ENCODE measurements at places on chromosomes 13 and 19.

- DNase-seq, result no peak
Measured at GRCh38 chr19:55068950-55069864, 6.3 kb upstream of the RDH13 start.

- no peak for DNase-seq
Measured at GRCh38 chr19:50710094-50710493, 9.5 kb downstream of the SHANK1 start.

GRCh38 chr13:34750078-34750931 is 191.8 kb upstream of the NBEA start:
- DNase-seq, result no peak

GRCh38 chr19:2659856-2660432 is 42.5 kb downstream of the GNG7 start:
- DNase-seq, result no peak

GRCh38 chr13:98171900-98172589 is 5.0 kb downstream of the RNF113B start:
- no peak for DNase-seq

GRCh38 chr19:535017-535835 is 3.7 kb downstream of the CDC34 start:
- DNase-seq, result no peak

DNA sequence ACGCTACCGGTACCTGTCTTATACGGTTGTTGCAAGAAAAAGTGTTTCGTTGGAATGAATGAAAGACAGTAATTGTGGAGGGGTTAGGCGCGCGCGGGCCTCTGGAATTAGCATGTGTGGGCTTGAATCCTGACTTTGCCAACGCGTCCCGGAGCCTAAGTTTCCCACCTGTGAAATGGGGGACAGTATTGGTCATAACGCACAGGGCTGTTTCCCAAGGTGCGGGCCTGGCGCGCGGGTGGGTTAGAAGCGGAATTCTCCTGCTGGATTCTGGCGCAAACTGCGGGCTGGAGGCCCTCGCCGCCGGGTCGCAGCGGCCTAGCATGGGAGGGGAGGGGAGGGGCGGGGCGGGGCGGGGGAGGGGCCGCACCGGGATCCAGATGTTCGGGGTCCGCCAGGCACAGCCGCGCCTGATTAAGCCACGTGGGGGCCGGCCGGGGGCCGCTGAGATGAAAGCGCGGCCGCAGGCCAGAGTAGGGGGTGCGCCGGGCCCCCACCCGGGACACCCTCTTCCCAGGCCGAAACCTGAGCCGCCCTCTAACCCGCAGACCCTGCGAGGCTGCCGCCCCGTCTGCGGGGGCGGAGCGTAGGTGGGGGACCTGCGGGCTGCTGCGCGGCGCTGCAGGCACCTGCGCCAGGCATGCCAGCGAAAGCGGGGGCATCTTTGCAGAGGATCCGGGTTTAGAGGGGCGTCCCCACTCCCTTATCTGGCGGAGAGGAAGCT is 1.2 kb upstream of the TMEM59L start:
- DNase-seq, result no peak

- DNase-seq, result no peak
Measured at GRCh38 chr13:23433171-23434153, at the start of gene SACS. SACS (minus strand) TSS chr13:23433702; CDS start chr13:23411239, 22,463 bp downstream.

DNA sequence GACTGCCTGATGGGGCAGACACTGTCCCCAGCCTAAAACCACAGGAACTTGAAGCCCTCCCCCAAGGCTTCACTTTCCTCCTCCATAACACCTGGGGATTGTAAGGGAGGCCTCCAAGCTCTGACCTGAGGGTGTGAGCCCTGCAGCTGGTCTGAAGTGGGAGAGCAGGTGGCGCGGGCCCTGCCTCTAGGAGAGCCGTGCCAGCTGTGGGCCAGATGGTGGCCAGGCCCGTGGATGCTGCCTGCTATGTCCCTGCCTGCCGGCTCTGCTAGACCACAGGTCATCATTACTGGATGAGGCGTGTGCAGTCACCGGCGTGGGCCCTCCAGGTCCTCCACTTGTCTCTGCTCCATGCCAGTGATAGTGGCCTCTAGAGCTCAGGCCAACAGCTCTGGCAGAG is 3.5 kb upstream of the KLHL26 start:
- DNase-seq, result no peak

- DNase-seq, result peak; percentile 68
Measured at GRCh38 chr13:44719857-44720671, 143.9 kb upstream of the TSC22D1 start.

DNA sequence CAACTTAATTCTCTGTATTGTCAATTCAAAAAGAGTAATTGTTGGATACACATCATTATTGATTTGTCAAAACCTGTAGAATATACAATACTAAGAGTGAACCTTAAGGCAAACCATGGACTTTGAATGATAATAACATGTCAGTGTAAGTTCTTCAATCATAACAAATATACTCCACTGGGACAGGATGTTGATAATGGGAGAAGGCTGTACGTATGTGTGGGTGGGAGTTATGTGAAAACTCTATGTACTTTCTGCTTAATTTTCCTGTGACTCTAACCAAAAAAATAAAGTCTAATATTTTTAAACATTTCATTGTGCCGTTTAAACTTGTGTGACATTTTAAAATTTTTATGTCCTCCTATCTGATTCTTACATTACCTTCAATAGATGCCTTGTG is 526.7 kb downstream of the SUCLA2 start:
- DNase-seq, result no peak

- no peak for DNase-seq
Measured at GRCh38 chr19:46023311-46023779, 492 bp upstream of the PGLYRP1 start.

DNA sequence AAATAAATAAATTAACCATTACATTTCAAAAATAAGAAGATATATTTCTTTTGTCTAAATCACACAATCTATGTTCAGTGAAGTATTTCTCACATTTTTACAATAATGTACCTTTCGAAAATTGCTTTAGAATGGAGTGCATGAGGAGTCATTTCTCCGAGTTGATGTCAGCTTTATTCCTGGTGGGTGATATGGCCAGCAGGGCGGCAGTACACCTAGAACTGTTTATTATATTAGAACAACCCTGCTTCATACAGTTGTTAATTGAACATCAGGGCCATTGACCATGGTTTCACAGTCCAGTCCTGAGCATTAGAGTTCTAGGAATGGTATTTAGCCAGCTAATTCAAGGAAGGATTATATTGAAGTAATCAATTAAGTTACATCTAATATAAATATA is 696.3 kb upstream of the SLC10A2 start:
- DNase-seq, result no peak

DNA sequence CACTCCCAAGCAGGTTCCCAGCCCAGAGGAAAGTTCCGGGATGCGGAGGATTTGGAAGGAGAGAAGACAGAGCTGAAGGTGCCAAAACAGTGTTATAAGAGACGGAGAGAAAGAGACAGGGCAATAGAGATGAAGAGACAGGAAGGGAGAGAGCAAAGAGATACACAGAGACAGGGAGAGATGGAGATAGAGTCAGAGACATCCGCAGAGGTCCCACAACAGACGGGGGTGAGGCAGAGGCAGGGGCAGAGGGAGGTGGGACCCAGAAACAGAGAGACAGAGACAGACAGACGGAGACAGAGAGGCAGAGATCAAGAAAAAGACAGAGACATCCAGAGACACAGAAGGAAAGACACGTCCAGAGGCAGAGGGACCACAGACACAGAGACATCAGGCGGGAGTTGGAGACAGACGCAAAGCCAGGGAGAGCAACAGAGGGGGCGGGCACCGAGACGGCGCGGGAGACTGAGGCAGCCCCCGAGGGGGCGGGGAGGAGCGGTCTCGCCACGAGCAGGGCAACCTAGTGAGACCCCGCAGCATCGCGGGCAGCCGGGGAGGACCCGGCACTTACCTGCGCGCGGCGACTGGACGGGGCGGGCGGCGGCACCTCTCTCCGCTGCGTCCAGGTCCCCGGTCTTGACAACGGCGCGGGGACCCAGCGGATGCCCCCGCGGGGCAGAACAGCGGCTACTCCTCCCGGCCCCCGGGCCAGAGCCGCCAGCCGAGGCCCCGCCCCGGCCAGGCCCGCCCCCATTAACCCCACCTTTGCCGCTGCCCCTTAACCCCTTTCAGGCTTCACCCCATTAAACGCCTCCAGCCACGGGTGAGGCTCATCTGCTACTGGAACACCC is at the start of gene GPR4:
Gene GPR4, minus strand, starts transcription at position 689 of the 851 bp plus-strand sequence. CDS start 10,346 bp downstream, outside the sequence.
- DNase-seq, result no peak

DNA sequence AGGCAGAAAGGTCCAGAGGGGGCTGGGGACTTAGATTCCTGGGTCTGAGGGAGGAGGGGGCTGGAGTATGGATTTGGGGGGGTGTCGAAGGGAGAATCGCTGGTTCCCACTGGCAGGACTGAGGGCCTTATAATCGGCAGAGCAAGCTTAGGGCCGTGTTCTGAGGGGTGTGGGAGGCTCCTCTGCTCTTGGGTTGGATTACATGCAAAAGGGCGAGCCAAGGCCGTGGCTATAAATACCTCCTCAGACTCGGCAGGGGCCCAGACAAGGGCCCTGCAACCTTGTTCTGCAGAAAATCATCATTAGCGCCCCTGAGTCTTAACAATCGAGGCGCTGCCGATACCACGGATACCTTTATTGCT is 707 bp upstream of the MAMSTR start:
- DNase-seq, result no peak

GRCh38 chr13:39916330-39916729 is 260.9 kb downstream of the COG6 start:
- no peak for DNase-seq

- no peak for DNase-seq
Measured at GRCh38 chr13:29710511-29710910, 115.0 kb upstream of the SLC7A1 start.

DNA sequence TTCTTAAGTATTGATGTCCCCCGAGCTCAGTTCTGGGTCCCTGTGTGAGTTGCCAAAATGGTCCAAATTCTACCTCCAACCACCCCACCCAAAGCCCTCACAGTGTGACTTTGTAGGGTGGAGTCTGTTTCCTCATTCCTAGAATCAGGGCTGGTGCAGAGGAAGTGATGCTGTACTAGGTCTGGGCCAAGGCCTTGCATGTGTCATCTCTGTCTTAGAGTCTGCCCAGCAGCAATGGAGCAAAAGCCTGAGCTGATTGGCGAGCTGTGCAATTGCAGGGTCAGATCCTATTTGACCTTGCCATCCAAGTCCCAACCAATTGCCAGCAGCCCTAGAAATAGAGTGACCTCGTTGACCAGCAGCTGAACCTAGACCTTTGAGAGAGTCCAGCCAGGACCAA is 97.0 kb upstream of the ANKRD10 start:
- no peak for DNase-seq

DNA sequence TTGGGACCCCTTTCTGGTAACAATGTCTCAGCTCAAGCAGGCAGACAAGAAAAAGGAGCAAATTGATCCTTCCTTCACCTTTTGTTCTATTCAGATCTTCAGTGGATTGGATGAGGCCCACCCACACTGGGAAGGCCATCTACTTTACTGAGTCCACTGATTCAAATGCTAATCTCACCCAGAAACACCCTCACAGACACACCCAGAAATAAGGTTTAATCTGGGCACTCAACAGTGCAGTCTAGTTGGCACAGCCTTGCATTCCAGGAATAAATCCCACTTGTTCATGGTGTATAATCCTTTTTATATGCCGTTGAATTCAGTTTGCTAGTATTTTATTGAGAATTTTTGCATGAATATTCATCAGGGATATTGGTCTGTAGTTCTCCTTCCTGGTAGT is 148.4 kb downstream of the COG6 start:
- no peak for DNase-seq

- no peak for DNase-seq
Measured at GRCh38 chr19:17855280-17856152, 4.2 kb upstream of the RPL18A start.

DNA sequence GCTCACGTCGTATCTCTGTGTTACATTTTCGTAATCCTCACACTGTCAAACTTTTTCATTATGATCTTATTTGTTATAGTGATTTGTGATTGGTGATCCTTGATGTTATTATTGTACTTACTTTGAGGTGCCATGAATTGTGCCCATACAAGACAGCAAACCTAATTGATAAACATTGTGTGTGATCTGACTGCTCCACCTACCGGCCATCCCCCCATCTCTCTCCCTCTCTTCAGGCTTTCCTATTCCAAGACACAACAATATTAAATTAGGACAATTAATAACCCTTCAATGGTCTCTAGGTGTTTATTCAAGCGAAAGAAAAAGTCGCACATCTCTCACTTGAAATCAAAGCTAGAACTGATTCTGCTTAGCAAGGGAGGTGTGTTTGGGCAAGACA is 349.3 kb downstream of the RBM26 start:
- no peak for DNase-seq

- no peak for DNase-seq
Measured at GRCh38 chr19:19083413-19084178, 19.8 kb downstream of the SLC25A42 start.

DNA sequence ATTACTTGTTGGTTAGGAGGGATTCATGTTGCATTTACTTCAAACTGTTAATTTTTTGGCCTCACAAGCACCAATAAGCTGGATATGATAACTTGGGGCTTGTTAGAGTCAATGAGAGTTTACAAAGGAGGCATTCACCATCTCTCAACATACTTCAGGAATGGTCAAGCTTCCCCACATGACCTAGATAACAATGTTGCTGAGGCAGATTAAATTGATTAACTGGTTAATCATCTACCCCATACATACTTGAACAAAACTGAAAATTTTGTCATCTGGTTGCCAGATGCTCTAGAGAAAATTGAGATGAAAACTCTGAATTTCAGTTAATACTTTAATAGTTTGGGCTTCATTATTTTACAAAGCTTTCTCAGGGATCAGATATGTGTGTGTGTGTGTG is 43.0 kb upstream of the UBL3 start:
- DNase-seq, result no peak

DNA sequence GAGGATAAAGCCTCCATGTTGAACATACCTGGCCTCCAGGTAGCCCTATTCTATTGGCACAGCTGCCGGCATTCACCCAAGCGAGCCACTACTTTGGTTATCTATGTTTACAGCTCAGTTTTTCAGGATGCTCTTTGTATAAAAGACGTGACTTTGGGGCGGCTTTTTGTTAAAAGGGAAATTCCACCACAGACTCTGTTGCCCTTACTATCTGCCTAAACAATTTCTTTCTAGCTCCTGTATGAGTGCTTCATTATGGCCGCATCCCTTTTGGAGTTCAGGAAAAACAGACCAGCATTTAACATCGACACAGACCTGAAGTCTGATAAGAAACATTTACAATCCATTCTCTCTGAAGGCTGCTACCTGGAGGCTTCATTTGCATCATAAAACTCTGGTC is 9.1 kb upstream of the IGSF23 start:
- no peak for DNase-seq

DNA sequence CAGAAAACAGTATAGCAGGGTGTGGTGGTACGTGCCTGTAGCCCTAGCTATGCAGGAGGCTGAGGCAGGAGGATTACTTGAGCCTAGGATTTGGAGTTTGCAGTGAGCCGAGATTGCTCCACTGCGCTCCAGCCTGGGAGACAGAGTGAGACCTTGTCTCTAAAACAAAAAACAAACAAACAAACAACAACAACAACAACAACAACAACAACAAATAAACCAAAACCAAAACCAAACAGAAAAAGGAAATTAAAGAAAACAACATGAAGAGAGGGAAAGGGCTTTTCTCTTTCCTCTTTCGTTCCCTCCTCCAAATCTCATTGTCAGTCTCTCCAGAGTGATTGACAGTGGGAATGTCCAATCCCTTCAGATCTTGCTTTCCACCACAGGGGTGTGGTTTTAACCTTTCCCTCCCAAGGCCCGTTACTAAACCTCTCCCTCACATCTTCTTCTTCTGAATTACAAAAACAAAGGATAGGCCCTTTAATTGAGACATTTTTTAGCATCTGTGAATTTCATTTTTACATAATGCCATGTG is 341.2 kb downstream of the HS6ST3 start:
- no peak for DNase-seq
